ENCODE measurements at places on chromosomes 3 and 15.

- DNase-seq, result no peak
These were observed 99.2 kb upstream of the RGMA start for GRCh38 chr15:93188236-93188635.

GRCh38 chr3:190038050-190038933 is 82.4 kb downstream of the P3H2 start:
- no peak for DNase-seq

GRCh38 chr15:39140060-39140604 is 440.7 kb upstream of the THBS1 start:
- no peak for DNase-seq

DNA sequence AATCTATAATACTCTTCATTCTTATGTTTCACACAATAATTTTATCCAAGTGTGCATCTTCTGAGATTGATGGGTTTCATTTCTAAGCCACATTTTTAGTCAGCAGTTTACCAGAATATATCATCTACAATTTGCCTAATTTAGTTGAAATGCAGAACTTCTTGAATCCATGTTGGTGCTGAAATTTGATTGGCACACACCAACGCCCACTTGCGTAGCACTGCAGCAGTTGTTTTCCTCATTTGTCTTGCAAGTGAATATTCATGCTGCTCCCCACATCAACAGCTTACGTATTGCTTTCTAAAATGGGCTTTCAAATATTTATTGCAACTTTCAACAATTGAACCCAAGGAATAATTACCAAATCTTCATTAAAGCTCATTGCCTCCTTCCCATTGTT is 87.8 kb upstream of the CTDSPL start:
- no peak for DNase-seq

DNA sequence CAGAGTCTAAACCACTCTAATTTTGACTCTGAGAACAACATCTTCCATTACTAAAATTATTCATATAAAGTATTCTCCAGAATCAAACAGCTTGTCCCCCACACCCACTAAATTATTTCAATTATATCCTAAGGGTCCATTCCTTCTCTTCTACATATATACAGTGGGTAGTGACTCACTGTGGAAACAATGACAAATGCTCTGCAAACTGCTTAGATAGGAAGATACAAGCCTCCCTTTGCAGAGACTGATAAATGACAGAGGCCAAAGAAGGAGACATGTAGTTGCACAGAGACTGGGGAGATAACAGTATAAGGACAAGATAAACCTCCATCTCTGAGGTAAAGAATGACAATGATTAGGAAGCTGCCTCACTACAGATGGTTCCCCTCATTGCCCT is 1087.4 kb downstream of the AGBL1 start:
- DNase-seq, result no peak

DNA sequence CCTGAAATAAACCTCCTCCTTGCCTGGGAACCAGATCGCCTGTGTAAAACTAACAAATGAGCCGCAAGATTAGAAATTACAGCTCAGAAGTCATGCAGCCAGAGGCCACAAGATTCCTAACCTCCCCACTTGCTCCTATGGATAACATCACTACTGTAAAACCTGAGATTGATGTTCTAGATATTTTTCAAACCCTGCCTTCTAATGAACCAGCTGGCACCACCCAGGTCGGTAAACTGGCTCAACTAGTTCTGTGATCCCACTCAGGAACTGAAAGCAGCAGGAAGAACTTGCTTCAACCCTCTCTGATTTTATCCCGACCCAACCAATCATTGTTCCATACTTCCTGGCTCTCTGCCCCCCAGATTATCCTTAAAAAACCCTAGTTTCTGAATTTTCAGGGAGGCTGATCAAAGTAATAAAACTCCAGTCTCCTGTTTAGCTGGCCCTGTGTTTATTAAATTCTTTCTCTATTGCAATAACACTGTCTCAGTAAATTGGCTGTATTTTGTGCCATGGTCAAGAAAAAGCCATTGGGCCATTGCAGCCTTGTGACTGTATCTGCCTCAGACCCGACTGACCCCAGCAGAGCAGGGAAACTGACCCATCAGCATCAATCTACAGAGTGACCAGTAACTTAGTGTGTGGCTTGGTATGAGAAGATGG is 98.9 kb downstream of the RPLP1 start:
- DNase-seq, result no peak

DNA sequence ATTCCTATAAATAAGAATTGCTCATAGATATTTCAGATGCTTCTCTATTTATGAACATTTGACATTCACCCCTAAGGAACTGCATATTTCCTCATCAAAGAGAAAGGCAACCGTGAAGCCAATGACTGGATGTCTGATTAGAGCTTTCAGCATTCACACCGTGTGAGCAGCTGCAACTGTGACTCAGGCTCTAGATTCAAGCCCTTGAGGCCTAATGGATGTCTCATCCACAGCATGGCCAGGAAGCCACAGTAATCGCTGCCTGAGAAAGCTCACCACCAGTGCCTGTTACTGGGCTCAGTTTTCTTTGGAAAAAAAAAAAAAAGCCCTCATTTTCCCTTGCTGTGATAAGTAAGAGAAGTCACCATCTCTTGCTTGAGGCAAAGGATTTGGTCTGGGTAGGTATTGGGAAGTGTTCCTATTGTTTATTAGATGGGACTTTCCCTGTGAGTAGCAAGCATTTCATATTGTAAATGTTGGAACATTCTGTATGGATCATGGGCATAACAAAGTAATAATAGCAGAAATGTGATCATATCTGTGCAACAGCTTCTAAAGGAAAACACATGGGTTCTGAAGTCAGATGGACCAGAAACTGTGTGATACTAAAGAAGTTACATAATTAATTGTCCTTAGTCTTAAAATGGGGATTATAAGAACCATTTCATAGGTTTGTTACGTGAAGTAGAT is 783.7 kb downstream of the AGBL1 start:
- no peak for DNase-seq

GRCh38 chr3:57960174-57960505 is 48.1 kb upstream of the FLNB start:
- DNase-seq, result no peak

- no peak for DNase-seq
These were observed 52.2 kb upstream of the HES1 start for GRCh38 chr3:194083637-194084224.

GRCh38 chr3:27141668-27142067 is 227.5 kb downstream of the NEK10 start:
- no peak for DNase-seq

GRCh38 chr3:105806359-105806758 is 62.5 kb downstream of the CBLB start:
- DNase-seq, result no peak

GRCh38 chr3:32848215-32848614 is 30.4 kb downstream of the TRIM71 start:
- no peak for DNase-seq

DNA sequence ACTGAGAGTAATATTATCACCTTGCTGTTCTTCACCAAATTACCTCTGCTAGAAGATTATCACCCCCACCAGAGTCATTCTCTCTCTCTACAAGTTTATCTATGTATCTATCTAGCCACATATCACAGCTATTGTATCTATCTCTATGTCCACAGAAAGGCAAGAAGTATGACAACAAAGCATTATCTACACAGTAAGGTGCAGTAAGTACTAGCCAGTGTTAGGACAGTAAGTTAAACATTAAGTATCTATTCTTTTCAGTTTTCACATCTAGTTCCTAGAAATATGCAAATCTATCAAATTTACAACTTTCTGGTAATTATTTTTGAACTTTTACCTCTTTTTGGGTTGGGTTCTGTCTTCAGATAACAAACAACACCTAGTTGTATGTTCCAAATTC is 26.5 kb upstream of the XXYLT1 start:
- no peak for DNase-seq

GRCh38 chr15:81211376-81211775 is 14.7 kb downstream of the IL16 start:
- no peak for DNase-seq

- DNase-seq, result no peak
These were observed 435.1 kb upstream of the CNTN3 start for GRCh38 chr3:75049533-75049932.

GRCh38 chr3:115581362-115582135 is 41.8 kb upstream of the GAP43 start:
- DNase-seq, result no peak
